ENCODE measurements at places on chromosomes 5 and 9. TPM values are rescaled to one million over a fixed set of nuclear protein-coding genes. Genes with fewer than 3 reads are reported as not detected.

GRCh38 chr5:103764403-103764802 is 201.8 kb upstream of the NUDT12 start:
- no peak for DNase-seq

The TMEM215 gene
- total RNA-seq: not detected

DNA sequence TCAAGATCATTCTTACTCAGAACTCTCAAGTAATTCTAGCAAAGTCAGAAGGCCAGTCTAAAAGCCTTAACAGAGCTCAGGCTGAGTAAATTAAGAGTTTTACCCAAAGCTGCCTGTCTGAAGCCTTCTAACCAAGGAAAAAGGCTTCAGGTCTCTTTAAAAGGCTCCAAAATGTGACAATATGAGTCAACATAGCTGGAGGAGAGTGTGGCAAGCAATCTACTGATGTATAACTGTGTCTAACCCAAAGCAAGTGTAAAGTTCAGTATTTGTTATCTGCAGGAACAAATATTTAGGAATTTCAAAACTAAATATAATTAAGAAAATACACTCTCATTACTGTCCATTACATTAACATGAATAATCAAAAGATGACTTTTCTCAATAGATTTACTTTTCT is 11.0 kb downstream of the ZBTB5 start:
- DNase-seq: no peak

The C5orf63 gene
- total RNA-seq: 6.8 TPM

GRCh38 chr5:89045216-89045615 is 162.2 kb upstream of the MEF2C start:
- no peak for DNase-seq

The DNAI1 gene
- not detected for total RNA-seq

The PDE6A gene
- 0.12 TPM for total RNA-seq

The CYFIP2 gene
- total RNA-seq: 6.5 TPM

The PCSK1 gene
- total RNA-seq: 0.64 TPM

- DNase-seq: no peak
Observed at GRCh38 chr5:127804886-127805426, 101.8 kb downstream of the CCDC192 start.

DNA sequence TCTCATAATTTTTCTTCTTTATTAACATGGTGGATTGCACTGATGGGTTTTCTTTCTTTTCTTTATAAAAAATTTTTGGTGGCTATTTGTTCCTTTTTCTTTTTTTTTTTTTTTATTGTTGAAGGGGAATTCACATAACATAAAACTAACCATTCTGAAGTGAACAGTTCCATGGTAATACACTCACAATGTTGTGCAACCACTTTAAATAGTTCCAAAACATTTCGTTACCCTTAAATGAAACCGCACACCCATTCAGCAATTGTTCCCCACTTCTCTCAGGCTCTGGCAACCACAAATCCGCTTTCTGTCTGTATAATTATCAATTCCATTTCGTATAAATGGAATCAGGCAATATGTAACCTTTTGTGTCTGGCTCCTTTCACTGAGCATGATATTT is 11.7 kb upstream of the SETX start:
- DNase-seq: no peak

The RFX3 gene
- total RNA-seq: 5.7 TPM

Measured in psoas muscle (tissue), 8 donors.